Stimulated activated memory B cell treated with anti-CD40 and anti-IgM and Interleukin-4, amounts not matched to agents 10 μg/mL and 1 μg/mL and 100 μg/mL, for 72 hours (primary cell): ENCODE measurements at places on chromosomes 16 and 17.

- no peak overlapping the region for H3K27ac ChIP-seq
- H3K36me3 ChIP-seq, result no peaks in the 10 kb centered on the region
- no peak for ATAC-seq
- H3K27me3 ChIP-seq, result peaks cover 16% of the 10 kb centered on the region
- no peak overlapping the region for H3K4me3 ChIP-seq
Observed at GRCh38 chr16:1091992-1092552, 4.0 kb downstream of the C1QTNF8 start.

- H3K4me1 ChIP-seq, result peaks cover 64% of the 10 kb centered on the region
- H3K4me3 ChIP-seq, result no peak overlapping the region
- no peak overlapping the region for H3K27ac ChIP-seq
Observed at GRCh38 chr17:49967205-49967604, 1.8 kb upstream of the DLX4 start.

GRCh38 chr16:56916571-56917403 lies 15.2 kb upstream of the HERPUD1 start:
- no peaks in the 10 kb centered on the region for H3K27me3 ChIP-seq
- H3K36me3 ChIP-seq, result peaks cover 31% of the 10 kb centered on the region
- H3K27ac ChIP-seq, result peak overlapping the region; percentile 100
- peaks cover 90% of the 10 kb centered on the region for H3K4me1 ChIP-seq
- H3K4me3 ChIP-seq, result peak overlapping the region; percentile 73

- H3K4me1 ChIP-seq, result peaks cover 52% of the 10 kb centered on the region
- no peaks in the 10 kb centered on the region for H3K27me3 ChIP-seq
- peaks cover 59% of the 10 kb centered on the region for H3K36me3 ChIP-seq
Observed at GRCh38 chr16:30659507-30660423, 1.5 kb downstream of the FBRS start.

DNA sequence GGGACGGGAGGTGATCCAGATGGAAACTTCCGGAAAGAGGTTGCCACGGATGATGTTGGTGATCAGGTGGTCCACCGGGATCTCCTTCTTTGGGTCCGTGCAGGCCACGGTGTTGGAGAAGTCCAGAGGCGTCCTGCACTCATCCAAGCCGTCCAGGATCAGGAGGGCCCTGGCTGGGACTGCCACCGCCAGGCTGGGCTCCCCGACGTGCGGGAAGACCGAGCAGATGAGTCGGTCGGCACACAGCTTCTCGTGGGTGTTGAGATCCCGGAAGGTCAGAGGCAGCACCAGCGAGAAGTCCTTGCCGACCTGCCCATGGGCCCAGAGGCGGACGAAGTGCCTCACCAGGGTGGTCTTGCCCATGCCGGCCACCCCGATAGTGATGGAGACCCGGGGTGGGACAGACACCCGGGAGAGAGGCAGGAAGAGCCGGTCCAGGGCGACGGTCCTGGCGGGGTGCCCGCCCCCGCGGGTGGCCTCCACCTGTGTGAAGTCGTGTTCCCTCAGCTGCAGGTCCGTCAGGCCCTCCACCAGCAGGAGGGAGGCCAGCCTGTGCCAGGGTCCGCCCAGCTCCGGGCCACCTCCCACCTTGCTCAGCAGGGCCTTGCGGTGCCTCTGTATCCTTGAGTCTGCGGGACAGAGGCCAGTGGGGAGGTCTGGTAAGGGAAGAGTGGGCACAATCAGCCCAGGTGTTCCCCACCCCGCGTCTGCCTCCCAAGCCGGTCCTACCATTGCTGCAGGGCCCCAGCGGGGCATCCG lies 12.9 kb downstream of the NLRC3 start:
- no peak overlapping the region for H3K4me3 ChIP-seq
- H3K36me3 ChIP-seq, result peaks cover 19% of the 10 kb centered on the region
- no peak for ATAC-seq
- no peak overlapping the region for H3K27ac ChIP-seq
- H3K4me1 ChIP-seq, result no peaks in the 10 kb centered on the region
- H3K27me3 ChIP-seq, result no peaks in the 10 kb centered on the region

GRCh38 chr17:41500131-41500911 lies 5.1 kb downstream of the KRT13 start:
- no peak for ATAC-seq
- no peak overlapping the region for H3K4me3 ChIP-seq
- peaks cover 14% of the 10 kb centered on the region for H3K4me1 ChIP-seq
- H3K27me3 ChIP-seq, result peaks cover 22% of the 10 kb centered on the region
- H3K27ac ChIP-seq, result no peak overlapping the region

DNA sequence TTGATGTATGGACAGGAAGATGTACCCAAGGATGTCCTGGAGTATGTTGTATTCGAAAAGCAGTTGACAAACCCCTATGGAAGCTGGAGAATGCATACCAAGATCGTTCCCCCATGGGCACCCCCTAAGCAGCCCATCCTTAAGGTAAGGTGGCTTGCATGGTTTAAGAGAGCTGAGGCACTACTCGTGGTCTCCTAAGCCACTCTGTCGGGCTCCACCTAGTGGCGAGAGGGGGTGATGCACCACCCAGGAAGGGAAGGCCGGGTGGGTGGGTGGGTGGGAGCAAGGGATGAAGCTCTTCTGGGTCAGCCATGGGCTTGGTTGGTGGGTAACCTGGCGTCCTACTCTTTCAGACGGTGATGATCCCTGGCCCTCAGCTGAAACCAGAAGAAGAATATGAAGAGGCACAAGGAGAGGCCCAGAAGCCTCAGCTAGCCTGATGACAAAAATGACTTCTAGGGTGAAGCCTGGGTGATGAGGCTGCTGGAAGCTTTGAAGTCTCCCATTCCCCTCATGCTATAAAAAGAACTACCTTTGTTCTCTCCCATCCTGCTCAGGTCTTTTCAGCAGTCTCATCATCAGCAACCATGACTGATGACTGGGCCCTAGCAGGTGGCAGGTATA lies 21.5 kb downstream of the GPR179 start:
- H3K36me3 ChIP-seq, result peaks cover 26% of the 10 kb centered on the region
- H3K4me3 ChIP-seq, result no peak overlapping the region
- H3K27ac ChIP-seq, result no peak overlapping the region

DNA sequence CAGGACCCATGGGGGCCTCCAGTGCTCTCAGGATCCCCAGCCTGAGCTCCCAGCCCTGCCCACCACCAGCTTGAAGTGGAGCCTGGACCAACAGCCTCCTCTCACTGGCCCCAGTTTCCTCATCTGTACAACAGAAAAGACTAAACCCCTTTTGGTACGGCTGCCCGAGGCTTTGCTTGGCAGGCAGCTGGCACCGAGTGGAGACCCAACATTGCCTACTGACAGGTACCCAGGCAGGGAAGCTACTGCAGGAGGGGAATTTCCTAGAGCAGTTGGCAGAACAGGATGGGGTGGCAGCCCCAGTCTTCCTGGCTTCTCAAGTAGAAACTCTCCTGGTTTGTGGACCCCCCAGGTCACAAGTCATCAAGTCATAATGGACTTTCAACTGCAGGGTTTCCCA lies 14.2 kb downstream of the SREBF1 start:
- ATAC-seq, result no peak
- H3K4me1 ChIP-seq, result peaks cover 78% of the 10 kb centered on the region
- H3K36me3 ChIP-seq, result peaks cover 28% of the 10 kb centered on the region
- H3K27me3 ChIP-seq, result no peaks in the 10 kb centered on the region
- no peak overlapping the region for H3K4me3 ChIP-seq
- no peak overlapping the region for H3K27ac ChIP-seq

DNA sequence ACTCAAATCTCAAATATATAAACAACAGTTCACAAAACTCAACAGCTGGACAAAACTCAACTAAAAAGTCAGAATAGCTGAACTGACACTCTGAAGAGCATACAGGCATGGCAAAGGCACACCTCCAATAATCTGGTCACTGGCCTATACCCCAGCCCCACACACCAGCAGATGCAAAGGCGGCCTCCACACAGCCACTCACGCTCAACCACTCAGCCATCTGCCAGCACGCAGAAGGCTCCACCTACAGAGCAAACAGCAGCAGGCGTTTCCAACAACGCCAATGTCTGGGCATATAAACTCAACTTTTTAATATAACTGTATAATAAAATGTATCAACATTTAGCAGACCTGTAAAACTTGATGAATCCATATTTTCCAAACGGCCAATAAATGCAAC lies 17.2 kb downstream of the USP7 start:
- peaks cover 92% of the 10 kb centered on the region for H3K4me1 ChIP-seq
- H3K27ac ChIP-seq, result no peak overlapping the region
- H3K4me3 ChIP-seq, result no peak overlapping the region
- no peaks in the 10 kb centered on the region for H3K27me3 ChIP-seq
- no peak for ATAC-seq

DNA sequence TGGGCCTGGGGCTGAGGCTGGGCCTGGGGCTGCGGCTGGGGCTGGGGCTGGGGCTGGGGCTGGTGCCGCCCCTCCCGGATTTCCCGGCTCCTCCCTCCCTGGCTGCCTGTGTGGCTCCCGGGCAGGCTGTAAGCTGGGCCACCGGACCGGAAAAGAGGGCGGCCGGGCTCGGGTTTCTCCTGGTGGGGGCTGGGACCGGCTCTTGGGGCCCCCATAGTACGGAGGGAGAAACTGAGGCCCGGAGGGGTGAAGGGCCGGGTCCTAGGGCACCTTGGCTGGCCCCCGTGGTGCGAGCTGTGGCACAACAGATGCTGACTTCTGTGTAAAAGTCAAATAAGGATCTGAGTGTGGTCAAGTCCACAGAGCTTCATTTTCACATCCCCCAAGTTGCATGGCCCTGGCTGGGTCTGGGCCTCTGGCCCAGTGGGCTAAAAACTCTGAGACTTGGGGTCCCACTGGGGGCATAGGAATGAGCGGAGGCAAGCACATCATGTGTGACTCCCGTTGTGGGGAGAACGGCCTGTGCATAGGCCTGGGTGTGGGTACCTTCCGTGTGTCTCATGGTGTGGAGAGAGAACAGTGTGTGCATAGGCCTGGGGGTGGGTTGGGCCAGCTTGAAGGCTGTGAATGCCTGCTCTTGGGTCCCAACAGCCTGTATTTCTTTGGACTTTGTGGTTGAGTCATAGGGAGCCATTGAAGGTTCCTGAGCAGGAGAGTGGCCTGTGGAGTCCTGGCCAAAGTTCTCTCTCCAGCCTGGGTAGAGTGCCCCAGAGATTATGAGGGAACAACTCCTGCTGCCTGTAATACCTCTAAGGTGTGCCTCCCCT lies 123.9 kb upstream of the CIBAR2 start:
- peaks cover 87% of the 10 kb centered on the region for H3K27me3 ChIP-seq
- no peak overlapping the region for H3K4me3 ChIP-seq
- H3K27ac ChIP-seq, result no peak overlapping the region
- peaks cover 12% of the 10 kb centered on the region for H3K4me1 ChIP-seq
- no peaks in the 10 kb centered on the region for H3K36me3 ChIP-seq
- ATAC-seq, result peak; percentile 51

GRCh38 chr16:47470810-47471209 lies 9.7 kb downstream of the PHKB start:
- peak overlapping the region; percentile 11 for H3K27ac ChIP-seq
- peaks cover 36% of the 10 kb centered on the region for H3K4me1 ChIP-seq
- H3K4me3 ChIP-seq, result no peak overlapping the region
- H3K36me3 ChIP-seq, result peaks cover 50% of the 10 kb centered on the region

DNA sequence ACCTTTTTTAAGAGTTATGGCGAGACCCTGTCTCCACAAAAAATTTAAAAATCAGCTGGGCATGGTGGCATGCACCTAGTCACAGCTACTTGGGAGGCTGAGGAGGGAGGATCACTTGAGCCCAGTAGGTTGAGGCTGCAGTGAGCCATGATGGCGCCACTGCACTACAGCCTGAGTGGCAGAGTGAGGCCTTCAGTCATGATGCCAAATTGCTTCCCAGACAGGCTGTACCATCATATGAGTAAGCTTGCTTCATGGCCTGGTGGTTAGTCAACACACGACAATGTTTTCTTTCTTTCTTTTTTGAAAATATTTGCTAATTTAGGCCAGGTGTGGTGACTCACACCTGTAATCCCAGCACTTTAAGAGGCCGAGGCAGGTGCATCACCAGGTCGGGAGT lies 12.5 kb downstream of the NTAN1 start:
- no peak overlapping the region for H3K27ac ChIP-seq
- H3K36me3 ChIP-seq, result peaks cover 38% of the 10 kb centered on the region
- no peak for ATAC-seq
- H3K4me3 ChIP-seq, result no peak overlapping the region

GRCh38 chr17:70159980-70160379 lies 9.4 kb upstream of the KCNJ2 start:
- H3K36me3 ChIP-seq, result no peaks in the 10 kb centered on the region
- H3K27me3 ChIP-seq, result no peaks in the 10 kb centered on the region
- H3K4me3 ChIP-seq, result no peak overlapping the region
- no peaks in the 10 kb centered on the region for H3K4me1 ChIP-seq

- H3K4me1 ChIP-seq, result peaks cover 62% of the 10 kb centered on the region
- H3K4me3 ChIP-seq, result peak within 1 kb of the TSS; percentile 96
- no peak for ATAC-seq
- peak within 1 kb of the TSS; percentile 91 for H3K27ac ChIP-seq
- no peaks in the 10 kb centered on the region for H3K27me3 ChIP-seq
Observed at GRCh38 chr17:40100419-40100668, at the start of gene NR1D1. TSS of gene NR1D1 (minus strand) at chr17:40100589. CDS start at chr17:40100094, 495 bp downstream.

GRCh38 chr16:31149894-31150890 lies at the start of gene PRSS36:
TSS of gene PRSS36 (minus strand) at chr16:31150066. CDS start at chr16:31150035, 31 bp downstream.
- H3K27ac ChIP-seq, result no peak within 1 kb of the TSS
- H3K27me3 ChIP-seq, result peaks cover 10% of the 10 kb centered on the region
- no peak for ATAC-seq

- no peaks in the 10 kb centered on the region for H3K4me1 ChIP-seq
- peaks cover 15% of the 10 kb centered on the region for H3K27me3 ChIP-seq
- H3K4me3 ChIP-seq, result no peak overlapping the region
- H3K36me3 ChIP-seq, result no peaks in the 10 kb centered on the region
- H3K27ac ChIP-seq, result no peak overlapping the region
- no peak for ATAC-seq
Observed at GRCh38 chr16:6016530-6017184, 919.1 kb upstream of the EEF2KMT start.

GRCh38 chr17:81821147-81821546 lies 11.9 kb downstream of the MCRIP1 start:
- peaks cover 6% of the 10 kb centered on the region for H3K4me1 ChIP-seq
- H3K36me3 ChIP-seq, result peaks cover 13% of the 10 kb centered on the region
- peaks cover 21% of the 10 kb centered on the region for H3K27me3 ChIP-seq
- H3K27ac ChIP-seq, result no peak overlapping the region
- no peak overlapping the region for H3K4me3 ChIP-seq

GRCh38 chr17:61586031-61586566 lies 4.9 kb downstream of the NACA2 start:
- ATAC-seq, result no peak
- H3K4me1 ChIP-seq, result no peaks in the 10 kb centered on the region
- H3K27ac ChIP-seq, result no peak overlapping the region
- no peak overlapping the region for H3K4me3 ChIP-seq
- H3K27me3 ChIP-seq, result no peaks in the 10 kb centered on the region

- no peak for ATAC-seq
- peak overlapping the region; percentile 93 for H3K4me3 ChIP-seq
- H3K27ac ChIP-seq, result peak overlapping the region; percentile 94
- H3K36me3 ChIP-seq, result peaks cover 14% of the 10 kb centered on the region
Observed at GRCh38 chr16:28924399-28924761, 658 bp downstream of the RABEP2 start.

DNA sequence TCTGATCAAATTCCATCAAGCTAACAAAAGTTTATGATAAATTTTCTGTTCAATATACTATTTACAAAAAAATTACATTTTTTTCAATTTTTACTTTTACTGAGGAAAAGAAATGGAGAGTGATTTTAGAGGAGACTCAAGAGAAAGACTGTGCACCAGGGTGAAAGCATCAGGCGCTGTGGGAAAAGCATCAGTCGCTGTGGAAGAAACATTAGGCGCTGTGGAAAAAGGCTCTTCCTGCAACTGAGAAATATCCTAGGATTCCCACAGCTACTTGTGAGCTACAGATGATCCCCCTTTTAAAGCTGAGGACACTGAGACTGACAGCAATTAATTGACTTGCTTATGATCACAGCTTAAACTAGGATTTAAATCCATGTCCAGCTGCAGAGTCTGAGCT lies 4.9 kb downstream of the ANKFY1 start:
- ATAC-seq, result no peak
- H3K4me3 ChIP-seq, result no peak overlapping the region
- H3K4me1 ChIP-seq, result peaks cover 47% of the 10 kb centered on the region
- peaks cover 40% of the 10 kb centered on the region for H3K36me3 ChIP-seq
- no peak overlapping the region for H3K27ac ChIP-seq
